Chondrocyte (in vitro differentiated cells): ENCODE measurements at places on chromosomes 2 and 18. TPM values are rescaled to one million over a fixed set of nuclear protein-coding genes. Genes with fewer than 3 reads are reported as not detected.

- no peak for DNase-seq
Observed at GRCh38 chr2:212157012-212157411, 381.6 kb downstream of the ERBB4 start.

- DNase-seq = no peak
Observed at GRCh38 chr2:9207641-9208311, 1.2 kb downstream of the ASAP2 start.

DNA sequence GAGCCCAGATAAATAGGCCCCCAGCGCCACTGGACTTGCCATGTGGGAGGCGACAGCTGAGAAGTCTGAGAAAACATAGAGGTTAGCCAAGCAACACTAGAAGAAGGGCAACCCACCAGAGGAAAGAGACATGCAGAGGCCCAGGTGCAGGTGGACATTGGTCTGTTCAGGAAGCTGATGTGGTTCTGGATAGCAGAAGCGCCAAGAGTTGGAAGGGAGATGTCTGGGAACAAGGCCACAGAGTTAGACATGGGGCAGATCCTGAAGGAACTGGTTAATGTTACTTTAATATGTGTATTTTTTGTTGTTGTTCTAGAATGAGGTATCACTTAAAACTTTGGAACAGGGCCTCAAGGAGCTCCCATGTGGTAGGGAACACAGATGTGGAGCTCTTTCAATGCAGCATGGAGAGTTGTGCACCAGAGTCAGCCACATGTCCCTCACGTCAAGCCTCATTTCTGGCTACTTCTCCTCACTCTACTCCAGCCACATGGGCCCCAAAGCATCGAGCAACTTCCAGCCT, 62.2 kb upstream of the PKDCC start:
- DNase-seq = no peak

Gene GPR39
- total RNA-seq = 0.20 to 0.31 TPM in 2 of 3 replicates, not detected in the other

DNA sequence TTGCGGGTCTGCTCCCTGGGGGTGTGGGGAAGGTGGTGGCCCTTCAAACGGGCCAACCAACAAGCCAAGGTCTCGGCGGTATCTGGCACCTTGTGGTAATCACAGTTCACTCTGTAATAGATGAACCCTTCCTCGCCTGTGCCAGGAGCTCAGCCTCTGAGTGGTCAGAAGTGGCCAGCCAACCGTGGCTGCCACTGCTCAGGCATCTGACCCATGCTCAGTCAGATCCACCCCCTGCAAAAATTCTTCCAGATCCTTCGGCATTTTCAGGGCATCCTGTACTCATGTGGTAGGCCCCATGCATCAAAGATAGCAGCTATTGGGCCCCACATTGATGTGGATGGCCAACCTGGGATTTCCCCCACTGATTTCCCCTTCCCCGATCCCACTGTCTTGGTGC, 39.6 kb upstream of the SERPINE2 start:
- no peak for DNase-seq

Gene CHRNG
- not detected in 3 replicates for total RNA-seq

DNA sequence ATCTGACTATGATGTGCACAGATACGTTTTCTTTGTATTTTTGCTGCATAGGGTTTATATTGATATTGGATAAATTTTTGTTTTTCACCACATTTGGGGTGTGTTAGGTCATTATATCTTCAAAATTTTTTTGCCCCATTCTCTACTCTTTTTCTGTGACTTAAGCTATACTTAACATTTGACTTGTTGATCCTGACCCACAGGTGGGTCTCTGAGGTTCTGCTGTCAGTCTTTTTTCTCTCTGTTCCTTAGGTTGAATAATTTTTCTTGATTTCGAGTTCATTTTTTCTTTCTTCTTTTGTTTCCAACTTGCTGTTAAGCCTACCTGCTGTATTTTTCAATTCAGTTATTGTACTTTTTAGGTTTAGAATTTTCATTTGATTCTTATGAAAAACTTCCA, 12.1 kb downstream of the RAB3GAP1 start:
- DNase-seq = no peak

GRCh38 chr2:43228321-43228751, 1.9 kb upstream of the ZFP36L2 start:
- no peak for DNase-seq

GRCh38 chr2:39380525-39381150, 56.4 kb downstream of the MAP4K3 start:
- DNase-seq = no peak

DNA sequence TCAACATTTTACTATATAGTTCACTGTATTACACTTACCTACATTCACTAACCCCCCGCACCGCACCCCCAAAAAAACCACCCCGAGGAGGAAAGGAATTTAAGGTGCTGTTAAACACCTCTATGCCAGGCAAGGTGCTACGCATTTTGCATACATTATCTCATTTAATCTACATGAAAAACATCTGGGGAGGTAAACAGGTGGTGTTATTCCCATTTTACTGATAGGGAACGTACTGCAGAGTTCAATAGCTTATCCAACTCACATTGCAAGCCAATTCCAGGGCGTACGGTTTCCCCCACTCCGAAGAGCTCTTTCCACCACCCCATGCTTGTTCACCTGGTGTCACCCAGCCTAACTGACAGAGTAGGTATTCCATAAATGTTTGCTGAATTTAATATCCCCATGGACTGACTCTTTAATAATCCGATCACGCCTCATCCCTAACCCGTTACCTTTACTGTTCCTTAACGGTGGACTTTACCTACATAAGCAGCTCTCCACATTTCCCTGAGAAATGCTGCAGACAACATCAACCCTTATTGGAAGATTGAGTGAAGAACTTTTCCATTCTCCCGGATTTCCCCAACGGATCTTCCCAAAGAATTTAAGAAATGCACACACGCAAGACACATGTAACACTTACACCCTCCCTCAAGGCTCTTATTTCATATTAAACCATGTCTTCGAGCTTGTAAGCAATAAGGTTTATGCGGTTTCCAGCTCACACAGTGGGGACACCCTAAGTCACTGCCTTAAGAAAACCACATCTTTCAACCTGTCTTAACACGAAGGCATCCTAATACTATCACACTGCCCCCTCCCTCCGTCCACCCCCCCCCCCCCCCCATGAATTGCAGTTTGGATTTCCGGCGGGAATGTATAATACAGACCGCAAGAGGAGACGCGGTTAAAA, 1.2 kb downstream of the RAPH1 start:
- DNase-seq = no peak

- no peak for DNase-seq
Observed at GRCh38 chr2:145653553-145653952, 1133.6 kb upstream of the ZEB2 start.

DNA sequence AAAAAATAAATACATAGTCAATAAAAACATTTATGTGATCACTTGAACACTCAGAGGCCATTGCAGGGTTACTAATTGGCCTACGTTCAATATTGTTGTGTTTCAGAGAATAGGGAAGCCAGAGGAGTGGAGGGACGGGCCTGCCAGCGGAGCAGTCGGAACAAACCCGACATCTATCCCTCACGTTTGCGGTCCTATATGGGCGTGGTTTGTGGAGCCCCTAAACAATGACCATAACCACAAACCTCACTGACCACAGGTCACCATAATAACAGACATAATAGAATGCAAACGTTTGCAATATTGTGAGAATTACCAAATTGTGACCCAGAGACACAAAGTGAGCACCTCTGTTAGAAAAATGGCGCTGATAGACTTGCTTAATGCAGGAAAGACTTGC, 19.5 kb upstream of the ZNF516 start:
- no peak for DNase-seq

Gene FOXD4L1
- 0.44 TPM in 1 of 3 replicates, not detected in the others for total RNA-seq

Gene DNAH7
- 0.03 to 0.70 TPM (median 0.20 TPM) in 3 replicates for total RNA-seq

- no peak for DNase-seq
Observed at GRCh38 chr2:156540706-156541105, 104.5 kb downstream of the GPD2 start.

GRCh38 chr2:179724403-179724802, 137.0 kb downstream of the ZNF385B start:
- no peak for DNase-seq

Gene IGFBP5
- total RNA-seq = 403 to 502 TPM (median 500 TPM) in 3 replicates
